ENCODE measurements at places on chromosomes 6 and 20. TPM values are rescaled to one million over a fixed set of nuclear protein-coding genes. Genes with fewer than 3 reads are reported as not detected.

Gene MEP1A
- total RNA-seq = not detected

Gene GRM1
- not detected for total RNA-seq

Gene GPX5
- not detected for total RNA-seq

Gene STX11
- 29.0 TPM for total RNA-seq

Gene DLL1
- total RNA-seq = 1.2 TPM

DNA sequence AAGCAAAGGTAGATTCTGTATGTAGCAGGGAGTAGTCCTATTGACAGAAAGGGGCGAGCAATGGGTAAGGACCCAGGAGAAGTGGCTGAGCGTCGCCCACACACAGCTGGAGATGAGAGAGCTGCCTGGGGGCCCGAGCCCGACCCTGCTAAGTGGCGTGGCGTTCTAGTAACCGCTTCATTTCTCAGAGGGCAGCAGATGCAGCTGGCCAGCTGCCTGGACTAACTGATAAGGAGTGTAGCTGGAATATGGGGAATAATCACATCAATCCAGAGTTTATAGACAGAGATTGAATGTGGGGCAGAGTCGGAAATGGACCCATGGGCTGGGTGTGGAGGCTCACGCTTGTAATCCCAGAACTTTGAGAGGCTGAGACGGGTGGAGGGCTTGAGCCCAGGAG lies 64.4 kb downstream of the EZR start:
- H3K27me3 ChIP-seq = no peaks in the 10 kb centered on the region
- H3K36me3 ChIP-seq = peaks cover 51% of the 10 kb centered on the region
- no peak for DNase-seq

DNA sequence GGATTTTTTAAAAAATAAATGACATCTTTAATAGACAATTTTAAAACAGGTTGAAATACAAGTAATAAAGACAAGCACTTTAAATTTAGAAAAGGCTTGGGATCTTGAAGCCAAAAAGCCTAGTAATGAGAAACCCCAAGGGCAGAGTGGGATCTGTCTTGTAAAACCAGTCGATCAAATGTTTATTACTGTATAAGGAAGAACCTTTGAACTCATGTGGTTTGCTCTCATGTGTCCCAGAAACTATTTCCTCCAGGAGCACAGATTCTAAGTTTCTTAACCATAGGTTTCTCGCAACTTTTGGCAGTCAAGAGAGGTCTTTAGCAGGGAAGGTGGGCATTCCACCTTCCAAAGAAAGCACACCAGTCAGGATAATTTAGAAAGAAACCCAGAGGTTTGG lies 541.7 kb upstream of the BTBD3 start:
- no peak for DNase-seq
- H3K4me3 ChIP-seq = no peak overlapping the region
- H3K27ac ChIP-seq = no peak overlapping the region
- H3K4me1 ChIP-seq = no peaks in the 10 kb centered on the region
- no peaks in the 10 kb centered on the region for H3K27me3 ChIP-seq
- H3K36me3 ChIP-seq = no peaks in the 10 kb centered on the region

GRCh38 chr20:43446361-43446879 lies 11.3 kb upstream of the SRSF6 start:
- DNase-seq = no peak
- H3K27ac ChIP-seq = no peak overlapping the region
- H3K27me3 ChIP-seq = peaks cover 32% of the 10 kb centered on the region
- no peaks in the 10 kb centered on the region for H3K36me3 ChIP-seq

All from activated CD8-positive, alpha-beta memory T cell treated with anti-CD3 and anti-CD28 coated beads, Interleukin-2, amount 10 ng/mL, durations not matched to agents 7 days and 5 days (primary cell).